ENCODE measurements at places on chromosomes 4 and X.

DNA sequence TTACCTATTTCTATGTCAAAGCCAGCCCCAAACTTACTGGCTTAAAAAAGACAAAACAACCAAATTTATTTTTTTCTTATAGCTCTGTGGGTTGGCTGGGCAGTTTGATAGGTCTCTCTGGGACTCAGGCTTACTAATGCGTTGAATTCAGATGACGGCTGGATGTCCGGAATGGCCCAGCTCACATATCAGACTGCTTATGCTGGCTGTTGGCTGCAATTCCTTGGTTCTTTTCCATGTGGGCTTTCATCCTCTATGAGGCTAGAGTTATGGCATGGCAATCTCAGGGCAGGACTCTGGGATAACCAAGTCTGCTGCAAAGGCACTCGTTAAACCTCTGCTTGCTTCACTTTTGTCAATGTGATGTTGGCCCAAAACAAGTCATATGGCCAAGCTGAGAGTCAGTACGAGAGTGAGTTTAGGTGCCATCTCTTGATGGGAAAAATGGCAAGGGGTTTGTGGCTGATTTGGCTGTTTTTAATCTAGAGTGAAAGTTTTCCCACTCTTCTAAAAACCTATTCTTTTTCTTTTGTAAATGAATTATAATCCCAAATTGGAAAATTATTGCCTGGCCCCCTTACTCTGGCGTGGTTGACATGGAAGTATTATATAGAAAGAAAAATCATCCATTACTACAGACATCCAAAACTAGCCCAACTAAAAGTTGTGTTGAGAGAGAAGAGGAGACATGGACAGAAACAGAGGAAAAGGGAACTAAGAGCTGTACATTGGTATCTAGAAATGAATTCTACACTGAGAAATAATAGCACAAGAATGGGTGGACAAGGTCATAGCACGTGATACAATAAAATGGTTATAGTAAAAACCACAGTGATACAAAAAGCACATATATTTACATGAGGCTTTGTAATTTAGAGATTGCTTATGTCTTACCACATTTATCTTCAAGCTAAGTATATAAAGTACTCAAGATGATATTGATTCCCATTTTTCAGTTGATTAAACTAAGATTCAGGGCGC is 6.6 kb downstream of the PRIMPOL start:
- no peak for DNase-seq

GRCh38 chrX:38718311-38718710 is 82.9 kb upstream of the MID1IP1 start:
- DNase-seq, result no peak

DNA sequence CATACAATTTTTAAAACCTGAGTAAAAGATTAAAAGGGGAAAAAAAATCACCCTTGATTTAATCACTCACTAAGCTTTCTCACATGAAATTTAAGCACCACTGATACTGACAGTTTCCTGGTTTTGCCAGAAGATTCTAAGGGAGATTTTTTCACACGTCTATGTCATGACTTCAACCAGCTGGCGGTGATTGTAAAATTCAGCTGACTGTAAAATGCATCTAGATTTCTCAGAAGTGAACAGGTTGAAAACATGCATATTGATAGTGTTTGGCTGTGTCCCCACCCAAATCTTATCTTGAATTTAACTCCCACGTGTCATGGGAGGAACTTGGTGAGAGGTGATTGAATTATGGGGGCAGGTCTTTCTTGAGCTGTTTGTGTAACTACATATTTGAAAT is 566.8 kb downstream of the PCDH18 start:
- no peak for DNase-seq

DNA sequence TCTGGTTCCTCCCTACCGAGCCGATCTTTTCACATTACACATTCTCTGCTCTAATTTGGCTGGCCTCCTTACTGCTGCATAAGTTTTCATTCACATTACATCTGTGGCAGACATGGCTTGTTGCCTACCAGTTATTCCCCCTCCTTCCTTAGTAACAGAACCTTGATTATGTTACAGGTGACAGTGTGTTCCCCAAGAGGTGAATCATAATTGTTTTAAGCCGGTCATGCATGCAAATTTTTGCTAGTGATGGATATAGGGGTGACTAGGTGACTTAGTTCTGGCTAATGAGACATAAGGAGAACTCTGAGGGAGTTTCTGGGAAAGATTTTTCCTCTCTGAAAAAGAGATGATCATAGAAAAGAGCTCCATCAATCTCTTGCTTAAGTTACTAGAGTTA is 8.4 kb upstream of the LAMP2 start:
- no peak for DNase-seq

DNA sequence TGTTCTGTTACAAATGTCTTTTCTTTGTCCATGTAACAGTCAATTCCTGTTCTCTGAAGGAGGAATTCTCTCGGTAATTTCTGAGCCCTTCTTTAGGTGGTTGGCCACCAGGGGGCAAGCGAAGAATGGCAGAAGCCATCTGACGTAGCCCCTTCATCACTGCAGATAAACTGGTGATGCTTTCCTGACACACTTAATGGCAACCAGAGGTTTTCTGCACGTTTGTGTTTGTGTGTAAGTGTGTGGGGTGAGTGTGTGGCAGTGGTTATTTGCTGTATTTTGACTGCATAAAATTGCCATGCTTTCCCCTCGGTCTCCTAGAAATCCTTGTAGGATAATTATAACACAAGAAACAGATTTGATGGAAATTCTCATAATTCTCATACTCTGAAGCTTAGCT is 64.8 kb upstream of the STOX2 start:
- peak; percentile 89 for DNase-seq

- no peak for DNase-seq
These were observed 9.9 kb downstream of the BCAP31 start for GRCh38 chrX:153714256-153714655.

GRCh38 chrX:153707406-153707805 is 16.8 kb downstream of the BCAP31 start:
- no peak for DNase-seq

GRCh38 chr4:119785963-119786362 is 157.4 kb upstream of the PDE5A start:
- peak; percentile 19 for DNase-seq

GRCh38 chr4:113637823-113638561 is 123.5 kb downstream of the CAMK2D start:
- DNase-seq, result no peak

DNA sequence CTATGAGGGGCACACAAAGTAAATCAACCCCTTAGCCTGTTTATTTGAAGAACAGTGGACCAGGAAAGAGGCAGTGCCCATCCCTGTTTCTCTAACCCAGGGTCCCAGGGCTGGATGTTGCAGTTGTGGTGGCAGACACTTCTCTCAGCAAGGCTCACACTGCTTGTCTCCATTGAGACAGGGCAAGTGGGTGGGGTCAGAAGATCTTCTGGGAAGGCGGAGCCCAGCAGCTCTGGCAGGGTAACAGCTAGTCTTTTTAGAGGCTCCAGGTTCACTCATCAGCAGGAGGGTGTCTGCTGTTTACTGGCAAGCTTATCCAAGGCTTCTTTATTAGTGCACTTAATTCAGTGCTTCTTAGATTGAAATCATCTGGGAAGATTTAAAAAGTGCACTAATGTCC is 659.8 kb upstream of the DIPK2B start:
- DNase-seq, result no peak

DNA sequence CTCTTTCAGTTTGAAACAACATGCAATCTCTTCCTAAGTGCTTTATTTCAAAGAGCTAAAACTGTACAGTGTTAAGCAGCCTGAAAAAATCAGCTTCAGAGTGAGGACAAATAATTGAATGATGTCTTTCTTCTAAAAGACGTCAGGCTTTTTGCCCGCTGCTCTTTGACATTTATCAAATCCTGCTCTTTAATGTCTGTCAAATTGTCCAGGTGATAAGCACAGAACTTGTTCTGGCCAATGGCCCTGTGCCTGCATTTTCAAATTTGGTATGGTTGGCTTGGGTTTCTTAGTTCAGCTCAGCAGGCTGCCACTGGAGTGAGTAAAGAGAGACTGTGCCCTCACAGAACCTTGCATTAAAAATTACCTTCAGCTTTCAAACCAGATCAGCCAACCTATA is 712.9 kb upstream of the LCORL start:
- DNase-seq, result no peak

DNA sequence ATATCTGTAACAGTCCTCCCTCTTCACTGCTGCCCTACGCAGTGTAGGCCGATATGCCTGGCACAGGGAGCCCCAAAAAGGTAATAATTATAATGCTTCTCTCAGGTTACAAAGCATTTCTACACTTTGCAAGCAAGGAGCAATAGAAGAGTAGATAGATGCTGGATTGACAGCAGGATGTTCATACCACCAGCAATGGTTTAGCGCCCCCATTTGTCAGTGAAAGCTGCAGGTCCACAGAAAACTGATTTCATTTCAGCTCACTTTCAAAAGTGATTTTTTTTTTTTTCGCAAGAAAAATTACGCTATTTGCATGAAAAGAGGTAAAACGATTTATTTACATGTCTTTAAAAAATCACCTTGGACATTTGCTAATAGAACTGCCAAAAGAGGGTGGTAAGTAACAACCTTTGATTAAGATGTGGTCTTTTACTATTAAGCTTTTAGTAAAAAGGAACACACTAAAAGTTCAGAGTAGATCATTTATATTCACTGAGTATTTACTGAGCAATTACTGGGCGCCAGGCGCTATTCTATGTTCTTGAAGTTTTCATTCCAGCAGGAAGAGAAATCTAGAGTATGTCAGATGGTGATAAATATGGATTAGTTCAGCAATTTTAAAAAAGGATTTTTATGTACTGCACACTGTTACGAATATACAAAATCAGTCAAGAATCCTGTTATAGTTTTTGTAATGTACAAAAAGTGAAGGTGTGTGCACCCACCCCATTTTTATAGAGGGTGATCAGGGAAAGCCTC is 34.4 kb downstream of the HPF1 start:
- DNase-seq, result peak; percentile 42

DNA sequence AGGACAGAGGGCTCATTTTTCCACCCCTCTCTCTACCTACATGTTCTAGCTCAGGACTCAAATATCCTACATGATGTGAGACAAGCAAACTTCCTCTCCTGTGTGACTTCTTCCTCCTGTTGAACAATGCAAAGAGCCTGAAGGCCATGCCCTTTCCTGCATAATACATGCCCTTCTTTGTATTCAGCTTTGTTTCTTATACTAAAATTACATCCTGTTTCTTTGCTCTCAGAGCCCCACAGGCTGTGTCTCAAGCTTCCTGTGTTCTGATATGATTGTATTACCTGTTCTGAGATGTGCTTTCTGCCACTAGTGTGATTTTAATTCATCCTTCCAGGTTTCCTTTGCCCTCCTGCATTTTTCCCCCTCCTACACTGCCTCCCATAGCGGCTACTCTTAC is 166.4 kb upstream of the AFF2 start:
- peak; percentile 27 for DNase-seq

GRCh38 chr4:11074581-11075241 is 354.0 kb downstream of the HS3ST1 start:
- no peak for DNase-seq

DNA sequence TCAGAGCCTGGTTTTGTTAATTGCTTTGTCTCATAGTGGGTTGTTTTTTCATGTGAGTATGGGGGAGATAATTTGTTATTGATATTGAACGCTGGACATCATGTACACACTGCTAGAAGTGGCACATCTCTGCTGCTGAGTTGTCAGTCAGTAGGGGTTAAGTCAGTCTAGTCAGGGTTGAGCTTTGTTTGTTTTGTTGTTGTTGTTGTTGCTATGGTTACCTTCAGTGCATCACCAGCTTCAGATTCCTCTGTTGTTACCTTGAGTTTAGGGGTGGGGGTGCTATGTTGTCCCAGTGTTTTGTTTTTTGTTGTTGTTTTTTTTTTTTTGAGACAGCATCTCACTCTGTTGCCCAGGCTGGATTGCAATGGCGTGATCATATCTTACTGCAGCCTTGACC is 9.9 kb downstream of the YIPF6 start:
- peak; percentile 31 for DNase-seq

- no peak for DNase-seq
These were observed 69.3 kb downstream of the BTC start for GRCh38 chr4:74724979-74725378.

- DNase-seq, result peak; percentile 17
These were observed 5.1 kb upstream of the RAPGEF2 start for GRCh38 chr4:159097785-159098184.

DNA sequence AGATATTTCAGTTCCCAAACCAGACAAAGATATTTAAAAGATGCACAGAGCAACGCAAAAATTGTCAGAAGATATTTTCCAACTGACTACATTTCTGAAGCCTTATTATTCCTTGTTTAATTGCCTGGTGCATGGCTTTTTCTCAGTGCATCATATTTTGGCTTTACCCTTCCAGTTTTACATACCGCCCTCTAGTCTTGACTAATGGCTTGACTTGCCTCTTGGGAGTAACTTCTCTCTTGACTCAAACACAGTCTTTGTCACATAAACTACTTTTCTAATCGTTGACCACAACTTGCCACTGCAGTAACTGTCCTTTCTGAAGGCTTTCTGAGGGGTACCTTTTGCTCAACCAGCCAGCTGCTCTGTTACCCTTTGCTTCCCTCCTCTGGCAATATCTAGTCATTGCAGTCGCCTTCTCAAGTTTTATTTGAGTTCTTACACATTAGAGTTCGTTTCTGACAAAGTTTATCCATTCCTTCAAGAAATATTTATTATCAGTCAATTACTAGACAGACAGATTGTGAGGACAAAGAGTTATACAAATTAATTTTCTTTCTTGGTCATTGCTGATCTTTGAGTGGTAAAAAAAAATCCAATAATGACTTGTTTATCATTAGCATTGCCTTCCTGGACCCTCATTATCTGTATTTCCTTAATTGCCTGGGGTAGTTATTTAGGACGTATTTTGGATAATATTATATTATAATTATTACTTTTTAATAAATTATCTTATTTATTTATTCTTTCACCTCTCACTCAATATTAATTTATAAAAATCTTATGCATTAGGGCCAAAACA is 506.9 kb upstream of the PCDH10 start:
- peak; percentile 18 for DNase-seq

DNA sequence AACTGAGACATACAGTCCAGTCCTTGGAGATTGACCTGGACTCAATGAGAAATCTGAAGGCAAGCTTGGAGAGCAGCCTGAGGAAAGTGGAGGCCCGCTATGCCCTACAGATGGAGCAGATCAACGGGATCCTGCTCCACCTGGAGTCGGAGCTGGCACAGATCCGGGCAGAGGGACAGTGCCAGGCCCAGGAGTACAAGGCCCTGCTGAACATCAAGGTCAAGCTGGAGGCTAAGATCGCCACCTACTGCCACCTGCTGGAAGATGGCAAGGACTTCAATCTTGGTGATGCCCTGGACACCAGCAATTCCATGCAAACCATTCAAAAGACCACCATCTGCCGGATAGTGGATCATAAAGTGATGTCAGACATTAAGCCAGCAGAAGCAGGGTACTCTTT is 20.4 kb upstream of the FRMPD3 start:
- DNase-seq, result peak; percentile 55

DNA sequence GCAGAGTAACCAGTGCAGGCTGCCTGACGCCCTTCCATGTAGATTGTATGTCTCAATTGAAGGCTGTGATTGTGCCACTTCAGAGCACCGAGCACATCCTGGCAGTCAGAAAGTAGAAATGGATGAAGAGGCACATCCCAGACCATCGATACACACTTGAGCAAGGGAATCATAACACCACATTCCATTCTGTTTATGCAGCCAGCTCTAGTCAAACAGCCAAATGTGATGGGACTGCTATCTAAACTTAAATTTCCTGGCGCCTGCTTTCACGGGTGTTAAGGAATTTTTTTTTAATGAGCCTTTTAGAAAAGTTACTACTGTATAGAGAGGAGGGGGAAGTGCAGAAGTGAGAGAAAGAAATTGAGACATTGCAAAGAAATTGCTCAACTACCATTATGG is 84.4 kb downstream of the PPARGC1A start:
- DNase-seq, result no peak

All from dermis blood vessel endothelial cell (primary cell).